Esophagus squamous epithelium (tissue), 5 donors: ENCODE measurements at places on chromosomes 2 and 18. TPM values are rescaled to one million over a fixed set of nuclear protein-coding genes. Genes with fewer than 3 reads are reported as not detected.

Gene IL37
- not detected for total RNA-seq

- peaks cover 49% of the 10 kb centered on the region for H3K36me3 ChIP-seq
- no peaks in the 10 kb centered on the region for H3K27me3 ChIP-seq
- peak overlapping the region; percentile 45 for H3K27ac ChIP-seq
- no peak for DNase-seq
- no peak overlapping the region for H3K4me3 ChIP-seq
These were observed 152.6 kb upstream of the TTC39C start for GRCh38 chr18:23861805-23862470.

GRCh38 chr2:158651358-158652057, 143.6 kb upstream of the DAPL1 start:
- DNase-seq: no peak
- no peak overlapping the region for H3K4me3 ChIP-seq
- H3K4me1 ChIP-seq: no peaks in the 10 kb centered on the region
- no peaks in the 10 kb centered on the region for H3K27me3 ChIP-seq
- no peaks in the 10 kb centered on the region for H3K36me3 ChIP-seq

Gene GCG
- not detected for total RNA-seq

GRCh38 chr2:61433606-61434005, 37.3 kb downstream of the USP34 start:
- no peaks in the 10 kb centered on the region for H3K4me1 ChIP-seq
- no peak for DNase-seq
- H3K27ac ChIP-seq: no peak overlapping the region
- no peaks in the 10 kb centered on the region for H3K36me3 ChIP-seq
- H3K27me3 ChIP-seq: no peaks in the 10 kb centered on the region
- no peak overlapping the region for H3K4me3 ChIP-seq

DNA sequence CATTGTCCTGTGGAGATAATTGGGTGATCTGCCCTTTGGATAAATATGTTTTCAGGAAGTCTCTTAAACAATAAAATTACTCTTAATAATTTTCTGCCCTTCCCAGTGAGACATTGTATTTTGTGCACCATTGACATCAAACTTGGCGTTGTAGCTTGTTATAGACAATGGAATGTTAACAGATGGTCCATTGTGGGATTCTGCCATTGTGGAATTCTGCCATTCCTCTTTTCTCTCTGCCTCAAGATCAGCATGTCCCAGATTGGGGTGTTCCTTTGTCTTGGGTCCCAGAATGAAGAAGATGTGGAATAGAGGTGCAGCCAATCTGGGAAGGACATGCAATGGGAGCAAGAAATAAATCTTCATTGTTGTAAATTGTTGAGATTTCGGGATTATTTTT, 15.1 kb upstream of the LDAH start:
- no peak overlapping the region for H3K4me3 ChIP-seq
- no peaks in the 10 kb centered on the region for H3K4me1 ChIP-seq
- no peaks in the 10 kb centered on the region for H3K36me3 ChIP-seq
- H3K27ac ChIP-seq: no peak overlapping the region
- DNase-seq: no peak
- peaks cover 76% of the 10 kb centered on the region for H3K27me3 ChIP-seq

Gene KCNS3
- 8.6 TPM for total RNA-seq

Gene SLC5A7
- total RNA-seq: 0.19 TPM

DNA sequence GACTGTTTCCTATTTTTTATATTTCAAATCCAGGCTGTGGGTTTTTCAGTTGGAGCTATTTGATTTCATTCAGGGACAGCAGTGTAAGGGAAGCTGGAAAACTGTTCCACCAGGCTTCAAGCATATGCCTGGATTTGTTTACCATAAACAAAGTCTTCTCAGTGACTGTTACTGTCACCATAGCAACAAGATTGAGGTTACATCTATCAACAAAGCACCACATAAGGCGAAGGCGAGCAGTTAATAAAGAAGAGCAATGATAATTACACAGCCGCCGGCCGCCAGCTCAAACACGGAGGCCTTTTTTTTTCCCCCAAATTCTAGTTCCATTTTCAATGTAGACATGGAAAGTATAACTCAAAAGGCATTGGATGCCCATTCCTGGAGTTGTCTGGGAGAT, 553.7 kb upstream of the SYT4 start:
- no peaks in the 10 kb centered on the region for H3K36me3 ChIP-seq
- H3K4me3 ChIP-seq: no peak overlapping the region
- no peaks in the 10 kb centered on the region for H3K4me1 ChIP-seq
- H3K27ac ChIP-seq: no peak overlapping the region
- no peaks in the 10 kb centered on the region for H3K27me3 ChIP-seq

DNA sequence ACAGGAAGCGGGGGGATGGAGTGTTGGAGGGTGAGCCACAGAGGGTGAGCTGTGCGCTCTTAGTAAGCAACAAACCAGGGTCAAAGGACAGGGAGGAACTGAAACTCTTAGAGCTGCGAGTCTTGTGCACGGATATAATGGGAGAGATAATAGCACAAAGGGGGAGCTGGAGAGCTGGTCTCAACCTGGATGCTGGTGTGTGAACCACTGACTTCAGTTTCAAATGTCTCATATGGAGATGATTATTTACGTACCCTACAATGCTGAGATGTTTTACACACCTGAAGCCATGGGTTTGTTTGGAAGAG, 35.9 kb downstream of the PTGR3 start:
- H3K27ac ChIP-seq: no peak overlapping the region
- H3K4me3 ChIP-seq: no peak overlapping the region
- H3K36me3 ChIP-seq: no peaks in the 10 kb centered on the region
- no peak for DNase-seq
- no peaks in the 10 kb centered on the region for H3K27me3 ChIP-seq

DNA sequence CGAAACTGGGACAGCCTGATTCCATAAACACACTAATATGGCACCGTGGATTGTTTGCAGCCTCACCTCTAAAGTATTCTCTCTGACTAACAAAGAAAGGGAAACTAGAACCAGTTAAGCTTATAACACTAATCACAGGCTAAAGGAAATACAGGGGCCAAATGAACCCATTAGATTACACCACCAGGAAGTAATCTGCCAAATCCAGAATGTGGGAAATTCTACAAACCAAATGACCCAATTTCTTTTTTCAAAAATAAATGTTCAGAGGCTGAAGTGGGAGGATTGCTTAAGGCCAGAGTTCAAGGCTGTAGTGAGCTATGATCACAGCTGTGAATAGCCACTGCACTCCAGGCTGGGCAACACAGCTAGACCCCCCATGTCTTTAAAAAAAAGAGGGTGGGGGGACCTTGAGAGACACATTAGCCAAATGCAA, 1.5 kb upstream of the MPPE1 start:
- no peak for DNase-seq
- H3K36me3 ChIP-seq: peaks cover 12% of the 10 kb centered on the region
- no peaks in the 10 kb centered on the region for H3K27me3 ChIP-seq
- H3K4me1 ChIP-seq: peaks cover 12% of the 10 kb centered on the region

DNA sequence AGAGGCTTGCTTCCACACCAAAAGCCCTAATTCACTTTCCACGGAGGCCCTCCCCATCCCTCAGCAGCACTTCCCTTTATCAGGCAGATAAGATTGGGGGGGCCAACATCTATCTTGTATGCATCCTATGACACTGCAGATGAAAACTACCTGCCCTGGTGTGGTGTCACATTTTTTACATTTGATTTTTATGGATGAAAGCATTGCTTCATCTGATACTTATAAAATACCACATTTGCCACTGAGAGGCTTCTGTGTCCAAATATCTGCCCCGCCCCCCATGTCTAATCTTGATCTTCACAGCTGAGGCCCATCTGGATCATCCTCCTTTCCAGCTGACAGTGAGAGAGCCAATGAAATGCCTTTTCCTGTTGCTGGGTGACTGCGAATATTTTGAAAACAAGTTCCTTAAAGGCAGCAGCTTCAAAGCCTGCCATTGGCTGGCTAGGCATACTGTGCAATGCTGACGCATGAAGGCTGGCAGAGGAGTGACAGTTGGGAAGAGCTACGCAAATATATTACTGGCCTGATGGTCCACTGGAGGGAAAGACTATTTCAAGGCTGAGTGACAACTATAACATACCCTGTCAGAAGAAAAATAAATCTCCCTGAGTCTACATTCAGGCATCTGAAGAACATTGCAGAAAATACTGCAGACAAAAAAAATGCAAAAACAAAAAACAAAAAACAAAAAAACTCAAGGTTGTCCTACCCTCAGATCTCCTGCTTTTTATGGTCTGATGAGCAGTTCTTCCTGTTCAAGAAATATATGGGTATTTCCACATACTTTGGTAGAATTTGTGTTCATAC, 318.7 kb downstream of the PDE11A start:
- H3K36me3 ChIP-seq: no peaks in the 10 kb centered on the region
- peak overlapping the region; percentile 65 for H3K27ac ChIP-seq
- H3K27me3 ChIP-seq: no peaks in the 10 kb centered on the region
- no peak overlapping the region for H3K4me3 ChIP-seq
- H3K4me1 ChIP-seq: no peaks in the 10 kb centered on the region
